Stimulated activated CD8-positive, alpha-beta memory T cell treated with anti-CD3 and anti-CD28 coated beads, Interleukin-2, amount 100 ng/mL, for 1 hour (primary cell): ENCODE measurements at places on chromosomes 11 and 22.

- DNase-seq: no peak
These were observed 71.6 kb downstream of the KCNQ1 start for GRCh38 chr11:2516276-2517015.

DNA sequence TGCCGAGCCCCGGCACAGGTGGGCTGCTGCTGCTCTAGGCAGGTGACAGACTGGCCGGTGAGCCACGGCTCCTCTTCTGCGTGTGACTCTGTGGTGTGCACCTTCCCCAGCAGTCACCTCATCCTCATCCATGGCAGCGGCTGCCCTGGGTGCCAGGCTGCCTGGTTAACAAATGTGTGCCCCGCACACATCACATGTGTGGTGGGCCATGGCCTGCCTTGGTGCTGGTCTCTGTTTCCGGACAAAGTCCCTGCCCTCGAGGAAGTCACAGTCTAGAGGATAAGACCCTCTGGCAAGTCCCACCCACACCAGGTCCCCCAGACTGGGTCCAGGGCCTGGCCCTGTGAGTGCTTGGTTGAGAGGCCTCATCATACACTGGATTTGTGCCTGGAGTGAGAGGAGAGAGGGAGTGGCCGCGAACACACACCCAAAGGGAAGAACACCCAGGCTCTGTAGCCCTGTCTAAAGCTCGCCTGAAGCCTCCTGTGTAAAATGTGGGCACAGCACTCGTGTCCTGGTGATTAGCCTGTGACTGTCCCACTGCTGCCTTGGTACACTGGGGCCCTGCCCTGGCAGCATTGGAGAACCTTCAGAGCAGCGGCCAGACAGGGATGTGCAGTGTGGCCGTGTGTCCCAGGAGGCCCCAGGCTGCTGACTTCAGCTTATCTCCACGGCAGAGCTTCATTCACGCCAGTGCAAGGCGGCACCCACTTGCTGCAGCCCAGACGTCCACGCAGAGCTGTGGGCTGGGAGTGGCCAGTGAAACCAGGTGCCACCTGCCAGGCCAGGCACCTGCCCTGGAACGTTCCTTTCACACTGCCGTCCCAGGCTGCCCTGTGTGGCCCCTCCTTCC lies 269.9 kb downstream of the TBC1D22A start:
- no peak for DNase-seq

DNA sequence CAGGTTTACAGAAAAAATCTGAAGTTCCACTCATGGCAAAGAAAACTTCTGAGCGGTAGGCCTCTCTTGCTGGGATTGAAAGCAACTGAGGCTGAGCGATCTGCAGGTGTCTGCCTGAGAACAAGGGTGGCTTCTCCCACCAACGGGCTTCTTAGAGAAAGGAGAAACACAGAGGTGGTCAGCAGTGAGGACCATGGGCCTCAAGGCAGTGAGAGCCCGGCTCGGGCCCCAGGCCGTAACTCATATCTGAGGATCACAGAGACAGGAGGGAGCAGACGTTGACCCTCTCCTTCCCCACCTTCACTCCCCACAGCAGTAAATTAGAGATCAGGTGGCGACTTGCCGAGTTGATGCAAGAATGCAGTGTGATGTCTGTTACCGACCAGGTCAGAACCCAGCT lies 50.9 kb upstream of the RTL6 start:
- no peak for DNase-seq

GRCh38 chr11:12179019-12179418 lies 68.6 kb downstream of the MICAL2 start:
- DNase-seq: no peak

- DNase-seq: no peak
These were observed 426.4 kb downstream of the AASDHPPT start for GRCh38 chr11:106503901-106504300.

DNA sequence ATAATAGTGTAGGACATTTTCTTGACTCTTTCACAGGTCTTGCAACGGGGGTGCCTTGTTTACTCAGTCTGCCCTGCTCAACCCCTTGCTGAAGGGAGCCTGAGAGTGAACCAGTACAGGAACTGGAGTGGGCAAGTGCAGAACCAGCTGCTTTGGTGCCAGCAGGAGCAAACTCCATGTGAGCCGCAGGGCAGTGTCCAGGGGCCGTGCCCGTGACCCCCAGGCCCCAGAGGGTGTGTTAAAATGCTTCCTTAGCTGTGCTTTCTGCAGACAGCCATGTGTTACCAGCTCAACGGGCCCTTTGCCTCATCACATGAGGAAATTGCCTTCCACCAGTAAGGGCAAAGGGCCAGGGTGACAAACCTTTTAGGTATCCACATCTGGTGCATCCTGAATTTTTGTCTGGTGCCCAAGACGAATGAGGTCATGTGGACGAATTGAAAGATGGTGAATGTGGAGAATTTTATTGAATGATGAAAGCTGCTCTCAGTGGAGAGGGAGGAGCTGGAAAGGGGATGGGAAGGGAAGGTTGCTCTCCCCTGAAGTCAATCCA lies 53.6 kb upstream of the OR5D13 start:
- DNase-seq: no peak

- DNase-seq: no peak
These were observed 16.2 kb downstream of the ATM start for GRCh38 chr11:108239076-108239475.

- DNase-seq: no peak
These were observed 524 bp upstream of the SLC25A17 start for GRCh38 chr22:40819599-40820140.

DNA sequence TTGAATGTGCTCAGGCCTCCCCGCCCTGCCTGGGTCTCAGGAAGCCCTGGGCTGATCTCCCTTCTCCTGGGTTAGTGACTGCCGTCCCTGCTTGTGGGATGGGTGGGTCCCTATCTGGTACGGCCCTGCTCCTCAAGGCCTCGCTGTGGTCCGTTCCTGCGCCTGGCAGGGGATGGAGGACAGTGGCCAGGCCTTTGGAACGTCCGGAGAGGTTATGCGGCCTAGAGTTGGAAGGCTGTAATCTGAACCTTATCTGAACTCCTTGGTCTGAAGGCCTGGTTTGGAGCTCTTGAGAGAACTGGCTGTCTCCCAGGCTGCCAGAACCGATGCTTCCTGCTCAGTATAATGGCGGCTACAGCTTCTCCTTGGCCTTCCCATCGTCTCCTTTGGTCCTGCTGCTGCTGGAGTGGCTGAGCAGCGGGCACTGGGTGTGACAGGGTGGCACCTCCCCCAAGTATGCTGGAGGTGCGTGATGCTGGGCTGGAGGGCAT lies 72.8 kb downstream of the FLI1 start:
- DNase-seq: no peak
